Activated T-cell treated with anti-CD3 and anti-CD28 coated beads, Interleukin-2, amount 50 U/mL, for 1 hour (primary cell): ENCODE measurements at places on chromosomes 7 and 10.

DNA sequence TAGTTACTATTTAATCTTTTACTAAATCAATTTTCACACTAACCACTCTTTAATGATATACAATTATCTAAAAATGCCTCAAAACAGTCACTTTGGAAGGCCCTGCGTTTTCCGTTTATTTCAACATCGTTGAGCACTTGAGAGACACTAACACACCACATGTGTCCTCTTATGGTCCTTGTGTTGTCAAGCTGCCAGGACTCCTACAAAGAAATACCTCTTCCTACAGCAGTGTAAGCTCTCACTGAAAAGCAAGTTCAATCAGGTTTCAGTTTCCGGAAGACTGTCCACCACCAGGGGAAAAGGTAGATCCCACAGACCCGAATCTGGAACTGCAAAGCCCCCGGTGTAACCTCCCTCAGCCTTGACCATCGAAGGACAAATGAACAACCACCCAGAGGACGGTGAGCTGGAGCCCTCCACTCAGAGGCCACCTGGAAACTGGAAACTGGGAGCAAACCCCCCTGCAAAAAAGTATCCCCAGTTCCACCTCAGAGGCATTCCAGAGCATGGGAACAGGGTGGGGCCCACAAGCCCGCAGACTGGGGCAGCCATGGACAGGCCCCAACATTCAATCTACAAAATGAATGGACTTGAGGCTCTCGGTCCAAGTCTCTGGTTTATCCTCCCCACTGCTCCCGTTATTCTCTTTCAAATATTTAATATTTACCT, 37.6 kb downstream of the KCNH2 start:
- peak; percentile 4 for DNase-seq

GRCh38 chr10:67433276-67433675, 262.7 kb downstream of the CTNNA3 start:
- DNase-seq: no peak

DNA sequence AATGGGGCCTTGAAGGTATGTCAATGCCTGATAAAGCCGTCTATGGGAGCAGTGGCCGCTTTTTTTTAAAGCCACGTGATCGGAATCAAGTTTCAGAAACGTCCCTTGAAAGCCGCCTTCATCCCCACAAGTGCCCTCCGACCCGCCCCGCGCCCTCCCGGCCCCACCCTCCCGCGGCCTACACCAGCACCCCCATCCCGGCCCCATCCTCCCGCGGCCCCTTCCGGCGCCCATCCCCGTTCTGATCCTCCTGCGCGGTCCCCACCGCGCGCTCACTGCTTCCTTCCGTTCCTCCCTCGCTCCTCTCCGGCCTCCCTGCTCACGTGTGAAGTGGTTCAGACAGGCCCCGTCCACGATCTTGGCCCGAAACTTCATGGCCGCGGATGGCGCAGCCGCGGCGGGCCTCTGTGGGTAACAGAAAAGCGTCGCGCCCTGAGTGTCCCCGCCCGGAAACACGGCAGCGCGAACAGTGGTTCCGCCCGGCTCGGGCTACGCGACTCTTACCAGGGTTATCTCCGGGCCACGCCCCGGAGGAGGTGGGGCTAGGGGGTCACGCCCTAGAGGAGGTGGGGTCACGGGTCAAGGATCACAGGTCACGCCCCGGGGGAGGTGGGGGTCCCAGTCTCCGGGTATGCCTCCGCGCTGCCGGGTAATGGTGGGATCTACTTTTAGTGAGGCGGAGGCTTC, at the start of gene HUS1:
HUS1 (minus strand) TSS at position 471 of the 687 bp plus-strand sequence; CDS start at position 375, 96 bp downstream.
- DNase-seq: peak; percentile 93

DNA sequence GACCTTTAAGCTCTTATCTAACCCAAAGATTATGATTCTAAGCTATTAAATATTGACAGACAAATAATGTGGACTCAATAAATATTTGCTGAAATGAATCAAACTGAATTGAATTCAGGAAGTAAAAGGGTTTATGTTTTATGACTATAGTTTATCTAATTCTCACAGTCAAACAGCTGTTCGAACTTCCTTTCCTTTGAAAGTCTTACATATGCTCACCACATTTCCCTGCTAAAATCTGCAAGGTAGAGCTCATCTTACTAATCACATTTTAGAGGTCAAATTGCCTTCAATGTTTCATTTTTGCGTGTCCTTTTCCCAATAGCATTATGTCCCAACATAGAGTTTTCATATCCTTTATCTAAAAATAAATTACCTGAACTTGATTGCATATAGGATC, 154.9 kb upstream of the PPP1R3A start:
- no peak for DNase-seq

GRCh38 chr10:102597131-102597991, 46.9 kb upstream of the TRIM8 start:
- DNase-seq: no peak

DNA sequence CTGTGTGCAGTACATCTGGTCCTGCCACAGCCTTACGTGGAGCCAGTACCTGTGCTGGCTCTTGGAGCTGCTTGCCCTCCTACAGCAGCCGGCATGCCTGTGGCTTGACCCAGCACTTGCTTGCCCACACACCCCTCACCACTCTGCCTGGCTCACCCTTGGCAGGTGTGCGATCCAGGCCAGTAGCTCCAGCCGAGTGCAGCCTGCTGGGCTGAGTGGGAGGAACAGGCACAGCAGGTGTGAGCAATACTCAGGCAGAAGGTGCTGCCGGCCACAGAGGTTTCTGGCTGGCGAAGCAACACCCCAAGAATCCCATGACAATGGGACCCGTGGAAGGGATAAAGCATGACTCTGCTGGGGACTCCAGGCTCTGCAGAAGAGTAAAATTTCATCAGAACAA, 173.5 kb upstream of the ADCY1 start:
- DNase-seq: no peak

GRCh38 chr7:24824896-24825295, 67.6 kb upstream of the GSDME start:
- no peak for DNase-seq

- no peak for DNase-seq
Measured at GRCh38 chr7:43926798-43927123, 525 bp downstream of the UBE2D4 start.

- DNase-seq: no peak
Measured at GRCh38 chr7:34327681-34328080, 330.3 kb upstream of the NPSR1 start.

- no peak for DNase-seq
Measured at GRCh38 chr7:20558963-20559716, 56.3 kb upstream of the ABCB5 start.

GRCh38 chr7:117023325-117023854, 70.1 kb downstream of the ST7 start:
- DNase-seq: no peak

- no peak for DNase-seq
Measured at GRCh38 chr10:105279101-105279500, 638.0 kb downstream of the SORCS3 start.

DNA sequence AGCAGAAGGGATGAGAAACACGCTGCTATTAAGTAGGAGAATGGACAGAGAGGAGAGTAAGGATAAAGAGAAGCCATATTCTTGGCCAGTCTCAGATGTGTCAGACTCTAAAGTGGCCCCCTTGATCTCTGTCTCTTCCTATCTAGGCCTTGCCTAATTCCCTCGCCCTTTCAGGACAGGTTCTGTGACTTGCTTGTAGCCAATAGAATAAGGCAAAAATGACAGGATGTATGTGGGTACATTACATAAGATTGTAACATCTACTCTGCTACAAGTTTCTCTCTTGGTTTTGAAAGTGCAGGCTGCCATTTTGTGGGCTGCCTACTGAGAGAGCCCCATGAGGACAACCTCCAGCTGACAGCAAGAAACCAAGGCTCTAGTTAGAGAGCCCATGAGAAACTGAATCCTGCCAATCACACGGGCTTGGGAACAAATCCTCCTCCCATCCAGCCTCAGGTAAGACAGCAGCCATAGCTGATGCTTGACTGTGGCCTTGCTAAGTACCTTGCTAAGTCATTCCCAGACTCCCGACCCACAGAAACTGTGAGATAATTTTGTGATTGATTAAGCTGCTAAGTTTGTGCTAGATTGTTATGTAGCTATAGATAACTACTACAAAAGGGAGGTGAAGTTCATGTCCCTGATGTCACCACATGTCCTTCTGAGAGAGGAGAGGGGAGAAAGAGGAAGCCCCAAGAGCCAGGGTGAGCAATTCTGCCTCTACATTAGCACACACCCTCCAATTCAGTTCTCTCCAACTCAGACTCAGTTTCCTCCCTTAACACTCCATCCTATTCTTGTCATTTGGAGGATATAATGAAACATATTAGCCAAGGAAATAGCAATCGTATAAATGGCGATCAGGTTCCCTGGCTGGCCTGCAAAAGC, 185.5 kb downstream of the SGMS1 start:
- DNase-seq: no peak

GRCh38 chr7:90966346-90966745, 297.9 kb upstream of the FZD1 start:
- DNase-seq: no peak

- peak; percentile 88 for DNase-seq
Measured at GRCh38 chr7:138738551-138739335, 37.6 kb upstream of the SVOPL start.

- DNase-seq: no peak
Measured at GRCh38 chr7:143314127-143314526, 1.8 kb upstream of the CLCN1 start.

- DNase-seq: no peak
Measured at GRCh38 chr7:100829150-100829716, 1.9 kb upstream of the EPHB4 start.

GRCh38 chr7:147539685-147540084, 1050.9 kb upstream of the C7orf33 start:
- DNase-seq: no peak

GRCh38 chr10:79270466-79271246, 76.6 kb upstream of the PPIF start:
- no peak for DNase-seq

GRCh38 chr10:13787015-13787421, 200.3 kb downstream of the PRPF18 start:
- DNase-seq: peak; percentile 75

DNA sequence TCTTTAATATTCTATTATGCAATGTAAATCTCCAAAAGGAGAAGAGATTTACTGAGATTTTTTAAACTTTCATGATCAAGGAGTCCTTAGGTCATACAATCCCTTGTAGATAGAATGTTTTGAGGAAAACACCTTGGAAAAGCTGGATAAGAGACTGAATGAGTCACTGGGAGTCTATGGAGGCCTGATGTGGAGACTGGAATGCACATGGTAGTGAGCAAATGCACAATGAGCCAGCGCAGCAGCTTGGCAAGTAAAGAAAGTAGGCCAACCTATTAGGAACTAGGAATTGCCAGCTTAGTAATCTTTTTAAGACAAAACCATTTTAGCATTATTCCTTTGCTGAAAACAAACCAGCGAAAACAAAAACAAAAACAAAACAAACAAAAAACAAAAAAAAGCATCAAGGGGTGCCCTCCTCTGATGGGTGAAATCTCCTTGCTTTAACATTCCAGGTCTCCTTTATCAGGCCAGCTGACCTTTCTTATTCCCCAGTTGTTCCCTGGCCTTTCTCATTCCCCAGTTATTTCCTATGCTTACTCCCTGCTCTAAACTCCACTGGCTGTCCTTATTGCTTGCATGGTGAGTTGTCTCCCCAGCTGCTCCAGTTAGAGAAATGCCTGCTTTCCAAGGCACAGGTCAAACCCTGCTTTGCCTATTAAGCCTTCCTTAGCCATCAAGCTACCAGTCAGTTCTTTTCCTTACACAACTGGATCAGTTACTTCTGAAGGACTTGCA, 135.8 kb downstream of the PLCE1 start:
- DNase-seq: no peak

- DNase-seq: no peak
Measured at GRCh38 chr7:2701832-2702593, 14.0 kb downstream of the AMZ1 start.

DNA sequence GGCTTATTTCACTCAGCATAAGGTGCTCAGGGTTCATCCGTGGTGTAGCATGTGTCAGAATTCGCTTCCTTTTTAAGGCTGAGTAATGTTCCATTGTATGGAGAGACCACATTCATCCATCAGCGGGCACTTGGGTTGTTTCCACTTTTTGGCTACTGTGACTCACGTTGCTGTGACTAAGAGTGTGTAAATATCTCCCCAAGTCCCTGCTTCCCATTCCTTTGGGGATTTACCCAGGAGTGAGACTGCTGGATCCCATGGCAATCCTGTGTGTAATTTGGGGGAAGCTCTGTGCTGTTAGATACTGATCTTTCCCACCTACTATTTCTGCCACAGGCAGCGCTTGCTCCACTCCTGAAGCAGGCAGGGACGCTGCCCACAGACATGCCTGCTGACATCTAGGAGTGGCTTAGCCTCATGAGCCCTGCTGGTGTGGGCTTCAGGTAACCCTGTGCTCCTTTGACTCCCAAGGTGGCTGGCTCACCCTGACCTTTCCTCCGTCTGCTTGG, 346.0 kb downstream of the FRMD4A start:
- no peak for DNase-seq

DNA sequence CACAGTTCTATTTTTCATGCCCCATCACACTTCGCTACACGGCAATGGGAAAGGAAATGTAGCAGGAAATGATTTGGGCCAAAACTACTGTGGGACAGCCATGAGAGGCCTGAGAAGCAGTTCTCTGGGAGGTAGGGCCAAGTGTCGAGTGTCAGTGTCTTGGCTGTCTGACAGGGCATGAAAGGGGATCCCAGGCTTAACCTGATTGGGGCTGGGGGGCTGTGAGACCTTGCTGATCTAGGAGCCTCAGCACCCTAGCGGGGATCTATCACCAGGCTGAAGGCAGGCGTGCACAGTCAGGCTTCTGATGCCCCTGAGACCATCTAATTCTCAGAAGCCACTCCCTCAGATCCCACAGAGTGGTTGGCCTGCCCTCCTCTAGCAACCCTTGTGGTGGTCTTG, 58.2 kb upstream of the SLC25A13 start:
- DNase-seq: no peak

GRCh38 chr7:84251277-84251781, 56.7 kb upstream of the SEMA3A start:
- DNase-seq: no peak

DNA sequence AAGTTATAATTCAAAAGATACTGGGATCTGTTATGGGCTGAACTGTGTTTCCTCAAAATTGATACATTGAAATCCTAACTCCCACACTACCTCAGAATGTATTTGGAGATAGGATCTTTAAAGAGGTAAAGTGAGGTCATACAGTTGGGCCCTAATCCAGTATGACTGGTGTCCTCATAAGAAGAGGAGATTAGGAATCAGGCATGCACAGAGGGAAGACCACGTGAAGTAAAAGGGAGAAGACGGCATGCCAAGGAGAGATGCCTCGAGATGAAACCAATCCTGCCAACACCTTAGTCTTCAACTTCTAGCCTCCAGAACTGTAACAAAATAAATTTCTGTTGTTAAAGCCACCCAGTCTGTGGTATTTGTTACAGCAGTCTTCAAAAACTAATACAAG, 5.9 kb upstream of the CFAP69 start:
- no peak for DNase-seq

- no peak for DNase-seq
Measured at GRCh38 chr10:129371541-129371940, 95.5 kb upstream of the MGMT start.

DNA sequence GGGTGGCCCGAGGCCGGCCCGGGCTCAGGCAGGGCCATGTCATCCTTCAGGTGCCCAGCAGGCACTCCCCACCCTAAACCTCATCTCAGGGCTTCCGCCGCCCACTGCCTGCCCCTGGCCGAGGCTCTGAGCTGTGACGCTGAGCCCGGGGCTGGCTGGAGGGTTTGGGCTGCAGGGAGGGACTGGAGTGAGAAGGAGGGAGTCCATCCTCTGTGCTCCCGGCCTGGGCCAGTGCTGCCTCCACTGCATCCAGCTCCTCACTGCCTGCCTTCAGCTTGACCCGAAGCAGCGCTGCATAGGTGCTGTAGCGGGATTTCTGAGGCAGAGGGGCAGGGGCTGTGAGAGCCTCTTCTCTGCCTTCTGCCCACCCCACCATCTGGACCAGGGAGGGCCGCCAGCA, 7.6 kb downstream of the NFKB2 start:
- DNase-seq: peak; percentile 43

- DNase-seq: no peak
Measured at GRCh38 chr7:131893631-131894340, 337.4 kb upstream of the PODXL start.
